ENCODE measurements at places on chromosomes 13 and 19.

GRCh38 chr19:18905513-18906236 lies 9.7 kb upstream of the CERS1 start:
- DNase-seq: peak; percentile 64

DNA sequence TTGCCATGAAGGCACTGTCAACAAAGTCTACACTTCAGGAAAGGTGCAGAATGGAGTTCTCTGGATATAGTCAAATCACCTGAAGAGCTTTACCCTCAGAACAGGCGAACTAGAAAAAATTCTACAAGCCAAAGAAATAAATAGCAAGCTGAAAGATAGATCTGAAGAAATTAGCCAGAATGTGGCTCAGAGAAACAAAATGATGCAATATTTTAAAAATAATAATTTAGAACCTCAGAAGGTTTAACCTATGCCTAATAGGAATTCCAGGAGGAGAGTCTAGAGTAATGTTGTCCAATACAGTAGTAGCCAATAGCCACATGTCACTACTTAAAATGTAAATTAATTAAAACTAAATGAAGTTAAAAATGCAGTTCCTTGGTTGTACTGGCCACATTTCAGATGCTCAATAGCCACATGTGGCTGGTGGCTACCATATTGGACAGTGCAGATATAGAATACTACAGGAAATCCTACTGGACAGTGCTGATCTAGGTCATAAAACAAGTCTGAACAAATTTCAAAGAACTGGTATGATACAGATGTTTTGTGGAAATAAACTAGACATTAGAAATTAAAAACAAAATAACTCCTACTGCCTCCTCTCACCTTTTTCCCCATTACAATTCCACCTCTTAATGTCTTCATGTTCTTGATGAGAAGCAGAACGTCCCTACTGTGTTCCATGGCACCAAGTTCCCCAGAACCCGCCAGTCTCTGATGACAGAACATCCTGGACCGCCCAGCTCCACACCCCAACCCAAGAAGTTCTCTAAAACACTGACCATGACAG lies 679 bp upstream of the CDADC1 start:
- no peak for DNase-seq

DNA sequence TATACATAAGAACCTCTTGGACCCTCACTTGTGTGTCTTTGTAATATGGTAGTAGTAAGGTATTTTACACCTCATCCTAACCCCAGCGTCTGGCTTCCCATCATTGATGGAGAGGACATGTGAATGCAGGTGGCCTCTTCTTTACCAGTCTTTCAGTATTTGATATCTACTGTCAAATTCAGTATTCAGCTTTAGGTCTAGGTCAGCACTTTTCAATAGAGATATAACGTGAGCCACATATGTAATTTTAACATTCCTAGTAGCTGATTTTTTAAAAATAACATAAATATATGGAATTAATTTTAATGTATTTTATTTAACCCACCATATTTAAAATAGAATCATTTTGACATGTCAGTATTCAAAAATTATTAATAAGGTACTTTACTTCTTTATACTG lies 2.9 kb downstream of the RAP2A start:
- DNase-seq: no peak

- no peak for DNase-seq
Measured at GRCh38 chr13:42064259-42064658, 15.8 kb downstream of the DGKH start.

GRCh38 chr19:6354098-6354674 lies 7.1 kb upstream of the CLPP start:
- no peak for DNase-seq

DNA sequence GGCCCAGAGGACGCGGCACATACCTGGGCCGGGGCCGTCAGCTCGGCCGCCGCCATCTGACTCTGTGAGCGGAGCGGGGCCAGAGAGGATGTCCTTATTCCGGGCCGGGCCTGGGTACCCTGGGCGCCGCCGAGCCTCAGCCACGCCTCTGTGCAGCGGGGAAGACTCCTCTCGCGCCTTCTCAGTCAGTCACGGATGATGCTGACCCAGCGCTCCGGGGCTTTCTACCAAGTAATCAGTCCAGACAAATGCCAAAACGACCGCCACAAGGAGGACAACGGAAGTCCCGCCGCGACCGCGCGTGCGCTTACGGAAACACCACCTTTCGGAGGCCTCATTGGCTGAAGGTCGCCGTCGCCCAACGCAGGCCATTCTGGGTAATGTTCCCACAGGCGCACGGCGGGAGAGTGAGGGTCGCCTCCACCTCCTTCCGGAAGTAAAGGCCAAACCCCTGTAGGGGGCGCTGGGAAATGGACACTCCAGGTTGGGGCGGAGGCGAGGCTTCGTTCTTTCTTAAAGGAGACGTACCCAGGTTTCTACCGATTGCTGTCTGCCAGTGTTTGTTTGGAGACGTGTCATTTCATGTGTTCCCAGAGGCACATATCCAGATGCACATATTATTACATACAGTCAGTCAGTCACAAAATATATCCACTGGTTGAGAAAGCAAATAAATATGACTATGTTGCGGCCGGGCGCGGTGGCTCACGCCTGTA lies at the start of gene ZNF256:
Gene ZNF256, minus strand, starts transcription at position 288 of the 716 bp plus-strand sequence. Its CDS starts 232 bp downstream, at position 56.
- peak; percentile 97 for DNase-seq

GRCh38 chr13:112907871-112908331 lies 61.1 kb upstream of the MCF2L start:
- no peak for DNase-seq

GRCh38 chr13:50523307-50523706 lies 320.2 kb downstream of the DLEU7 start:
- no peak for DNase-seq

DNA sequence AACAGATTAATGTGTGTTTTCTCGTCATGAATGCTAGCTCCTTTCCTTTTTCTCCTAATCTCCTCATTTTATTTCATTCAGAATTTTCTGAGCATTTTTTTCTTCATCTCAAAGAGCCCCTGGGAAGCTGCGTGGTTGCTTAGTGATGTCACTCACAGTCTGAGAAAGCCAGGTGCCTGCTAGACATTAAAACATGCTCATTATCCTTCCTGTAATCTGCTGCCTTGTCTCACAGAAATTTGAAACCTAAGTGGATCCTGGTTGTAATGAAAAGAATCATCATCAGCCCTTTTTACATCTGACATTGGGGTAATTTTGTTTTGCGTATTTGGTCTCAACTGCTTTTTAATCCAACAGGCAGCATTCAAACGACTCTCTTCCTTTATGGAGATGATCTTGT lies 108.2 kb upstream of the RNF113B start:
- DNase-seq: no peak

DNA sequence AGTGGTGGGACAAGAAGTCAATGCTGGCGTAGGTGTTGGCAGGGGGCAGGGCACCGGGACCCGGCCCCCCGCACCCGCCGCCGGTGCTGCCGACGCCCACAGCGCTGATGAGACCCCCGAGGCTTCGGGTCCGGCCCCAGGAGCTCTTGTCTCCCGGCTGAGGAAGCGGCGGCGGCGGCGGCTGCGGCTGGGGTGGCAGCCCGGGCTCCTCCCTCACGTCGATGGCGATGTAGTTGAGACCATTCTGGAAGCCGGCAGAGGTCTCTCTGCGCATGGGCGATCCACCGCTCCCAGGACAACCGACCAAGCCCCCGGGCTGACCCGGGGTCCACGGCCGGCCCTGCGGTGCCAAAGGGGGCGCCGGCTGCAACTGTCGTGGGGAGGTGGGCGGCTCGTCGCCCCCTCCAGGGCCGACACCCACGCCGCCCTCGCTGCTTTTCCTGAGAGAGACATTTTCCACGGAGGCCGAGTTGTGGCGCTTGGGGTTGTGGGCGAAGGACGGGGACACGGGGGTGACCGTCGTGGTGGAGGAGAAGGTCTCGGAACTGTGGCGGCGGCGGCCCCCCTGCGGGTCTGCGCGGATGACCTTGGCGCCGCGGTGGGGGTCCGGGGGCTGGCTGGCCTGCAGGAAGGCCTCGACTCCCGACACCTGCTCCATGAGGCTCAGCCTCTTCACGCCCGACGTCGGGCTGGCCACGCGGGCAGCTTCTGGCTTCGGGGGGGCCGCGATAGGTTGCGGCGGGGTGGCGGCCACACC lies 4.1 kb downstream of the IRS2 start:
- DNase-seq: no peak

DNA sequence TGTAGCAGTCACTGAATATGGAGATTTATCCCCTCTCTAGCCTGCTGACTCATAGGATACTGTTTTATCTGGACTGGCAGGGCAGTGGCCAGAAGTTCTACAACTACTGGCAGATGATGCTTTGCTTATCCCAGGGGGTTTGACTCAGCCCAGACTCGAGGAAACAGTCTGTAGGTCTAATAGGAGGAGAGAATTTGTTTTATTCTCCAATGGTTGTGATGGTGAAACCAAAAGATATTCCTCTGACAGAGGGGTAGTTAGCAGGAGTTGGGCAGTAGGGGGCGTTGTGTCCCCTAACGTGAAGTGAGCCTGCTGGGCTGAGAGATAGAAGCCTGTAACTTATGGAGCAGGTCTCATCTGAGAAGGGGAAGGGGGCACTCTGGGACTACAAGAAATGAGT lies 74.9 kb downstream of the WTIP start:
- peak; percentile 62 for DNase-seq

- peak; percentile 62 for DNase-seq
Measured at GRCh38 chr19:50669302-50670101, 20.3 kb downstream of the C19orf81 start.

- DNase-seq: no peak
Measured at GRCh38 chr13:30037766-30038165, 187.3 kb upstream of the UBL3 start.

DNA sequence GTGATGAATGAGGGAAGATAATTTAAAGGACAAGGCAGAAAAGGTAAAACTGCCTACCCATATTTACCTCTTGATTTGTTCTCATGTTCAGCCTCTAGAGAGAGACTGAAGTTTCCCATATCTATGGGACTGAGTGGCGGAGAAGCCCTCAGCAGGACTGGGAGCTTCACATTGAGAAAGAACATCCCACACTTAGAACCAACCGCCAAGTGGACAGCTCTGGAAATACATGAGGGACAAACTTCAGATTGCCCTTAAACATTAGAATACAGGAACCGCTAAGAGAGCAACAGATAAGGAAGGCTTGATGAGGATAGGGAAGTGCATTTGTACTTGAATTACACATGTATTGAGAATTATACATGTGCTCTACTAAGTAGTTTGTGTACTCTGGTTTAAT lies 316.0 kb upstream of the MIR17HG start:
- DNase-seq: no peak

DNA sequence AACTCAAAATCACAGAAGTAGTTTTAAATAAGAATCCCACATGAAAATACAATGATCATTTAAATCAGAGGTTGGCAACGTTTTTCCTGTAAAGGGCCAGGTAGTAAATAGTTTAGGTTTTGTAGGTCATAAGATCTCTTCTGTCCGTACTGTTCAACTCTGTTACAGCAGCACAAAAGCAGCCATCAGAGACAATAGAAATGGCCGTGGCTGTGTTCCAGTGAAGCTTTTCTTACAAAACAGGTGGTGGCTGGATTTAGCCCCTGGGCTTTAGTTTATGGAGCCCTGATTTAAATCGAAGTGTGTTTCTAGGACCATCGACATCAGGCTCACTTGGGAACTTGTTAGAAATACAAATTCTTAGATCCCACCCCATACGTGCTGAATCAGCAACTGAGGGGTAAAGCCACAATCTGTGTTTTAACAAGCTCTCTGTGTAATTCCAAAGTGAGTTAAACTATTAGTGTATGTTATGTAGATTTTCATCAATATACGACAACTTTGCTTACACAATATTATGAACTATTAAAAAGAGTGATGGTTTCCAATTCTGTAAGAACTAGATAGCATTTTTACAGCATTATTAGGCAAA lies 54.8 kb upstream of the MIR17HG start:
- DNase-seq: no peak

All from testis (tissue), 5 donors.